ENCODE measurements at places on chromosomes 6 and 20. TPM values are rescaled to one million over a fixed set of nuclear protein-coding genes. Genes with fewer than 3 reads are reported as not detected.
A peak's percentile ranks its signal among the peaks of the same experiment; 100 is the strongest.

GRCh38 chr6:142325111-142325510 lies 23.3 kb downstream of the ADGRG6 start:
- H3K4me3 ChIP-seq = no peak overlapping the region
- H3K27ac ChIP-seq = peak overlapping the region; percentile 82
- no peak for DNase-seq

DNA sequence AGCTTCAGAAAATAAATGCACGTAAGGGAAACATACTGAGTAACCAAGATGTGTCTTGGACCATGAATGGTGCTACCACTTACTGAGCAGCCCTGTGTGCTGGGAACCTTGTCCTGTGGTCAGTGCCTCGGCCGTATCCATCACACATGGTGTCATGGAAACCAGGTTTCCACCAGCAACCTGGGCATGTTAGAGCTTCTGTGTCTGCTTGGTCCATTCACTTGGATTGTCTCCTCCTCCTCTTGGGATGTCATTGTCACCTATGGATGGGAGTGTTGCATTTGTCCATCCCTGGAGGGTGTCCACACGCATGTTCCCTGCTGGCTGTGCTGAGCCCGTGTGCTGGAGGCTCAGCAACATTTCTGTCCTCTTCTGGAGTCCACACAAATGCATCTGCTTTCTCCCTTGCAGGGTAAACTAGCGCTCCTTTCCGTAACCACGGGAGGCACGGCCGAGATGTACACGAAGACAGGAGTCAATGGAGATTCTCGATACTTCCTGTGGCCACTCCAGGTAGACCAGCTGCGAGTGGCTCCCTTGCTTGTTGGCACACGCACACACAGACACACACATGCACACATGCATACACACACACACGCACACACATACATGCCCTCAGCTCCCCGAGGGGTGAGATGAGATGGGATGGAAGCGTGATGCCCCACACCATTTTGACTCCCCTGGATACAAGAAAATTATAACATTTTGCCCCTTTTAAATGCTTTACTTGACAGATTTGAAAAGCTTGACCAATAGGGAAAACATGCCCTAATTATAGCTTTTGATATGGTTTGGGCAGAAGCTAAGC lies 17.0 kb downstream of the NQO2 start:
- H3K27me3 ChIP-seq = no peaks in the 10 kb centered on the region
- H3K36me3 ChIP-seq = no peaks in the 10 kb centered on the region
- no peak overlapping the region for H3K4me3 ChIP-seq

DNA sequence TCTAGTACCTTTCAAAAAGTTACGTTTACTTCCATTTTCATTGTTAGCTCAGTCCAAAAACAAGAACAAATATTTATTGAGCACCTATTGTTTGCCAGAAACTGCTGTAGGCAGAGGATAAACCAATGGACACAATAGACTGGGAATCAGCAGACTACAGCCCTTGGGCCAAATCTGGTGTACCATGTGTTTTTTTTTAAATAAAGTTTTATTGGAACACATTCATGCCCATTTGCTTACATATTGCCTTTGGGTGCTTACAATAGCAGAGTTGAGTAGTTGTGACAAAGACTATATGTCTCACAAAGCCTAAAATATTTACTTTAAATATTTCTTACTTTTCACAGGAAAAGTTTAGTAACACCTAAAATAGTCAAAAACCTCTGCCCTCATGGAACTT lies 216.1 kb downstream of the COL9A1 start:
- H3K36me3 ChIP-seq = no peaks in the 10 kb centered on the region
- H3K4me3 ChIP-seq = no peak overlapping the region
- H3K4me1 ChIP-seq = no peaks in the 10 kb centered on the region
- DNase-seq = no peak
- H3K27me3 ChIP-seq = no peaks in the 10 kb centered on the region

C6orf15 gene
- not detected for total RNA-seq

DNA sequence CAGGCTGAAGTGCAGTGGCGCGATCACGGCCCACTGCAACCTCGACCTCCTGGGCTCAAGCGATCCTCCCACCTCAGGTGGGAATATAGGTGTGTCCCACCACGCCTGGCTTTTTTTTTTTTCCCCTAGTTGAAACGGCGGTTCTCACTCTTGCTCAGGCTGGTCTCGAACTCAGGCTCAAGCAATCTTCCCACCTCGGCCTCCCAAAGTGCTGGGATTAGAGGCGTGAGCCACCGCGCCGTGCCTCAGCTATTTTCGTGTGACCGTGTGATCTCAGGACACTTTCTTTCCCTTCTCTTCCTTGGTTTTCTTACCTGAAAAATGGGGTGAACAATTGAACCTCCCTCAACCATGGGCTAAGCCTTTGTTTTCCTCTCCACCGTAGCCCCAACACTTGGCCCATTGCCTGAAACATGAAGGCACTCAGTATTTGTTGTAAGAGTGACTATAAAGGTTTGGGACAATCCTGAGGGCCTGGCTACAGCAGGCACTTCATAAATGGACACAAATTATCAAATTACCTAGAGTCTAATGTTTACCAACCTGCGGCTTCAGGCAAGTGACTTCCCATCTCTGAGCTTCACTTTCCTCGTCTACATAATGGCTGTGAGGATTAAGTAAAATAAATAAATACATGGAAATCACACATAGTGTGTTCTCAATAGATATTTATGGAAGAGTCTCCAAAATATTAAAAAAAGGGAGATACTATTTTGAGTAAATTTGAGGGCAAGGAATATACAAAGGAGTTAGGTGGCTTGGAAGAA lies 31.4 kb upstream of the ID1 start:
- DNase-seq = peak; percentile 55
- no peaks in the 10 kb centered on the region for H3K36me3 ChIP-seq
- peak overlapping the region; percentile 30 for H3K4me3 ChIP-seq
- peaks cover 46% of the 10 kb centered on the region for H3K4me1 ChIP-seq
- peak overlapping the region; percentile 98 for H3K27ac ChIP-seq

MAK gene
- total RNA-seq = not detected

DNA sequence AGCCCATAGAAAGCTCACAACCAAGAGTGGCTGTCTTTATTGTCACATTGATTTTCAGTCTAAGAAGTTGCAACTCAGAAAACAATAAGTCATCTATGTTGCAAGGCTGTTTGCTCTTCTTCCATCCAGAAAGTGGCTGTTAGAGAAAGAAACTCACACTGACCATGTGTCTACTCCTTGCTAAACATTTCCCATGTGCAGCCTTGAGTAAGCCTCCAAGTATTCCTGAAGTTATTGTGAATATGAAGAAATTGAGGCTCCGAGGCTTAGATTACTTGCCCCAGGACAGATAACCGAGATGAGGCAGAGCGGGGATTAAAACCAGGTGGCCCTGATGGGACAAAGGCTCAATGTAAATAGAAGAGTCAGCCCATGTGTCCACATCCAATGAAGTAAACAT lies 105.0 kb downstream of the SPTLC3 start:
- no peaks in the 10 kb centered on the region for H3K4me1 ChIP-seq
- no peaks in the 10 kb centered on the region for H3K36me3 ChIP-seq

All from hepatocyte (in vitro differentiated cells).